Spleen (tissue), 13 donors: ENCODE measurements at places on chromosomes 6 and 20. TPM values are rescaled to one million over a fixed set of nuclear protein-coding genes. Genes with fewer than 3 reads are reported as not detected.

ECT2L gene
- total RNA-seq: not detected

GLP1R gene
- total RNA-seq: not detected

WFDC10B gene
- total RNA-seq: not detected

BPIFB1 gene
- not detected for total RNA-seq

SKIC2 gene
- total RNA-seq: 94.7 TPM

C6orf141 gene
- not detected for total RNA-seq

TBXT gene
- total RNA-seq: not detected

STK38 gene
- total RNA-seq: 37.0 TPM

METTL24 gene
- total RNA-seq: 0.94 TPM

XKR7 gene
- 0.07 TPM for total RNA-seq

FAM83B gene
- total RNA-seq: not detected

PYGB gene
- total RNA-seq: 42.0 TPM

RRAGD gene
- 17.2 TPM for total RNA-seq
